ENCODE measurements at places on chromosomes 13 and 19.

- DNase-seq: no peak
These were observed 304.2 kb downstream of the COG6 start for GRCh38 chr13:39959497-39960144.

GRCh38 chr19:2567580-2567979 lies 91.7 kb downstream of the GADD45B start:
- DNase-seq: no peak

DNA sequence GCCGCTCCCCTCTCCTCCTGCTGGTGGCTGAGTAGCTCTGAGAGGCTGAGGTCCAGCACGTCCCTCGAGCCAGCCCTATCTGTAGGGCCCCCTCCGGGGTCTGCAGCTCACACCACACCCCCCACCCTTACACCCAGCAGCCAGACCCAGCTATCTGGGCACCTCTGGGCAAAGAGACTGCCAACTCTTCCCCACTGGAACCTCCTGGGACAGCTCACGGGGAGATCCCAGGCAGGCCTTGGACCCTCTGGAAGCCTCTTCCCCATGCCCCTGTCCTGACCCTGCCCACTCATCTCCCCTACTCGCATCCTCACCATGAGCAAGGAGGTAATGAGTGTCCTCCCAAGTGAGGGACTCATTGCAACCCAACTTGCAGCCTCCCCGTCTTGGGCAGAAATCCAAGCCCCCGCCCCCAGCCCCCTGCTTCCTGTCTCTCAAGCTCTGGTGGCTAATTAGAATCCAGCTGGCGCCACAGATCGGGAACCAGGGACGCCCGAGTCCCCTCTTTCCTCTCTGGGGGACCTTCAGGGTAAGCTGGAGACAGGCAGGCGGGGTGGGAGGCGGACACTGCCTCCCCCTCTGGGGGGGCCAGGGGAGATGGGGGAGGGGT lies 22.1 kb downstream of the ADGRL1 start:
- DNase-seq: no peak

DNA sequence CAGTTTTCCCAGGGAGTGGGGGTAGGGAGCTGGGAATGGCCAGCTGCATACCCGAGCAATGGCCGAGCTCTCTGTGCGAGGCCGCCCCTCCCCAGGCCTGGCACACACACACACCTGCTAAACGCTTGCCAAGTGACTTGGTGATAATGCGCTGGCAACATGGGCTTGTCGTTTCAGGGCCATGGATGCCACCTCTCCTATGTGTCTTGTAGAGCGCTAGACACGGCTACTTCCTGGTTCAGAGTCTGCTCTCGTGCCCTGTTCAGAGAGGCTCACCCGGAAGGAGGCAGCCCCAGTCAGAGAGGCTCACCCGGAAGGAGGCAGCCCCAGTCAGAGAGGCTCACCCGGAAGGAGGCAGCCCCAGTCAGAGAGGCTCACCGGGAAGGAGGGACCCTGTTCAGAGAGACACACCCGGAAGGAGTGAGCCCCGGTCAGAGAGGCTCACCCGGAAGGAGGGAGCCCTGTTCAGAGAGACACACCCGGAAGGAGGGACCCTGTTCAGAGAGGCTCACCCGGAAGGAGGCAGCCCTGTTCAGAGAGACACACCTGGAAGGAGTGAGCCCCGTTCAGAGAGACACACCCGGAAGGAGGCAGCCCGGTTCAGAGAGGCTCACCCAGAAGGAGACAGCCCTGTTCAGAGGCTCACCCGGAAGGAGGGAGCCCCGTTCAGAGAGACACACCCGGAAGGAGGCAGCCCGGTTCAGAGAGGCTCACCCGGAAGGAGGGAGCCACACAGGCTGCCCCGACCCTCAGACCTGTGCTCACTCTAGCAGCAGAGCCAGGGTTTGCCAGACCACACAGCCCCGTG lies 4.2 kb downstream of the ADPRHL1 start:
- no peak for DNase-seq

GRCh38 chr19:49685845-49686332 lies 3.5 kb upstream of the ADM5 start:
- no peak for DNase-seq

DNA sequence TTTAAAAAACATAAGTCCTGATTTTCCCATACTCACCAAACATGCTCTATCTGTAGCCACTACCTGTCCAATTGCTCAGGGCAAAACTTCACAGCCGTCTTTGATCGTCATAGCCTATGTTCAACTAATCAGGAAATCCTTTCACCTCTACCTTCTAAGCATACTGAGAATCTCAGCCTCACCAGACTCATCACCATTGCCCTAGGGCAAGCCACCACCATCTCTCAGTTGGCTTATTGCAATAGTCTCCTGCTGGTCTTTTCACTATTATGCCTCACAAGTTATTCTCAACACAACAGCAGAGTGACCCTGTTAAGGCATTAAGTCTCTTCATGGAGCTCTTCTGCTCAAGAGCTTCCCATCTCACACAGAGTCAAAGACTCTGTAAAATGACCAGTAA lies 260.4 kb upstream of the MAB21L1 start:
- DNase-seq: no peak

DNA sequence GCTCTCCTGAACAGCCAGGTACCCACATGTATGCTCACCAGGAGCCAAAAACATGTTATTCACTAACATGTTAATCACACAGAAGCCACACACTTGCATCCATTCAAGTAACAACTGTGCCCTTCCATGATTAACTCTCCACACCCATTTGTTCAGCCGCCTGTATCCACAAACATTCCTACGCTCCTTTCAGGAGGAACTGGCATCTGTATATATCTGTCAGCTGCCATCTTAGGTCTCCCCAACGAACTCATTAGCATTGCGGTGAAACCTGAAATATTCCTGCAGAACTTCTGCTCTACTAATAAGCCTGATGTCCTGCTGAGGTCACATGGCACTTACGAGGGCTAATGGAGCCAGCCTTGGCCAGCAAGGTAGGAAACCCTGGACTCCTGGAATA lies 33.0 kb downstream of the OLFM2 start:
- DNase-seq: no peak

DNA sequence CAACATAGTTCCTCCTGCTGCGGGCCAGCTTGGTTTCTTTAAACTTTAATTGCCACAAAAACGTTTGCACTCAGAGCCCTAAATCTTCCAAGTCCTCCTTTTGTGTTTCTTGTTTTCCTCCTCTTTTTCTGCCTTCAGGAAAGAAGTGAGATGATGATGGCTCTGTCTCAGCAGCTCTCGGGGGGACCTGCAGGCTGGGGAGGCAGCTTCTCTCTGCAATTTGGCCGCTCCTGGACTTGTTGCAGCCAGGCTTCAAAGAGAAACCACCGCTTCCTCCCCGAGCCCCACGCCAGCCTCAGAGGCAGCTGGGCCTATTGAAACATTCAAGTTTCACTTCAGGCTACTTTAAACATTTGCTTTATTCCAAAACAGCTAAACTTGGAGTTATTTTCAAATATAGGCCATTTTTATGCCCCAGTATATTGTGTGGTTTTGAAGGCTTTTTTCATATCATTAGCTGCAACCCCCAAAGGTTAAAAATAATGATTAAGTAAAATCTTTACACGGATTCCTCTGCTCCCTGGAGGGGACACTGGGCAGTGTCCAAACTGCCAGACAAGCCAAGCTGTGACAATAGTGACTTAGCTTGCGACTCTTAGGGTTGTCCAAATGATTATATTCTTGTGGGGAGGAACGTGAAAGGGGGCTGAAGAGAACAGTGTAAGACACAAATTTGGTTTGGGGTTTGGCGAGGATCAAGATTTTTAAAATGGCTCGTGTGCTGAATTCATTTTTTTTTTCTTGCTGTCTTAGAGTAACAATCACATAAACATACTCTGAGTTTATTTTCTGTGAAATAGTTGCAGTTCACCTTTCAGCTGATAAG lies 330.8 kb downstream of the DLEU7 start:
- DNase-seq: no peak

DNA sequence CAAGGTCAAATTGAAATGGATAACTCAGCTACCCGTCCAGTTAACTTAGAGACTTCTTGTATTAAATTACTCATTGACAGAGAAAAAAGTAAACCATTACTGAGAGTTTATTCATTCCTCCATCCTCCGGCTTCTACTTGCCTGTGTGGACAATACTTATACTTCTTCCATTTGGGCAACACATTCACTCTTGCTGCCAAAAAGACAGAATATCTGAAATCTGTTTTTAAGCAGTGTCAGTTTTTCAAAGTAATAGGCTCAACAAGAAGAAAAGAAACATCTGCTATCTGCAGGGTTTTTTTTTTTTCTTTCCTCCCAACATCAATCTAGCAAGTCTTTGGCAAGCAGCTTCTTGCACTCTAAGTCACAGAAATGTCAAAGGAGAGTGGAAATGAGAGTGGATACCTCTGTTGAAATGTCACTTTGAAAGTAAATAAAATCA lies 1142.8 kb downstream of the PCDH9 start:
- DNase-seq: no peak

DNA sequence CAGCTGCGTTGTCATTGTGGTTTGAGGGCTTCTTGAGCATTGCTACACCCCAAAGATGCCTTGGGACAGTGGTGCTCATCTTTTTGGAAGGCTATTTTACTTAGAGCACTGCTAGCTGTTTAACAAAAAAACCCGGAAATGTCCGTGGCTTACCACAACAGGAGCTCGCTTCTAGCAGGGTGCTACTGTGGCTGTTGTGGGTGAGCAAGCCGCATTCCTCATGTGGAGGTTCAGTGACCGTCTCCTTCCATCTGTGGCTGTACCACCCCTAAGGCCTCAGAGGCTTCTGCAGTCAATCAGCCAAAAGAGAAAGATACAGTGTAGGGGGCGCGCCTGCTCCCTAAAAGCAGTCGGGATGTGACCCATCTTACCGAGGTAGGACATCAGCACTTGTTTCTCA lies 1004.2 kb downstream of the UQCRFS1 start:
- no peak for DNase-seq

- no peak for DNase-seq
These were observed 27.7 kb upstream of the UBL3 start for GRCh38 chr13:29878101-29878500.

GRCh38 chr19:44789943-44790483 lies 12.3 kb downstream of the CBLC start:
- DNase-seq: no peak

DNA sequence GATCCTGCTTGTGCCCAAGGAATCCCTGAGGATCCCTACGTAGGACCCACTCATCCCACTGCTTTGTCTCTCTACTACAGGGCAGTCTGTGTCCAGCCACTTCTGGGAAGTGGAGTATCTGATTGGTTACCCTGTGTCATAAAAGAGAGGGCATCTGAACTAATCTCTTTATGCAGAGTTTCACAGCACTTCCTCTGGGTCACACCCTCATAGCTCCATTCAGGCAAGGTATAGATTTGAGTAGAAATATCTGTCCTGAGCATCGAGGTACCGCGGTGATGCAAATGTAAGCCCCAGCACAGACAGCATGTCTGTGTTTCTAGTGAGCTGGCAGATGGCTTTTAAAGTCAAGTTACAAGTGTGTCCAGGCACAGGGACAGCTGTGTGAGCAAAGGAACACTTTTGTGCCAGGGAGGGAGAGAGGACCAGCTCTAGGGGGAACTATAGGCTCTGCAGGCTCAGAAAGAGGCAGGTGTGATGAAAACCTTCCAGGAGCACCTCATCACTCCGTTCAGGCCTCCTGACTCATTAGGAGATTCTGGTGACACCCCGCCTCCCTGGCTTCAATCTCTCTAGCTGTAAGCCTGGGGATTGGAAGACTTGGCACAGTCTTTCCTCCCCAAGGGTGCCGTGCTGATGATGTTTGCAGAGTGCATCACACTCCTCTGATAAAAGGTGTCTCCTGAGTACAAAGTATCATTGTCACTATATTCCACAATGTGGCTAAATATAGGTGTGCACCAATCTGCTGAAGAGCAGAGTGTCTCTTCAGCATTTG lies 84.3 kb upstream of the UBL3 start:
- DNase-seq: no peak

DNA sequence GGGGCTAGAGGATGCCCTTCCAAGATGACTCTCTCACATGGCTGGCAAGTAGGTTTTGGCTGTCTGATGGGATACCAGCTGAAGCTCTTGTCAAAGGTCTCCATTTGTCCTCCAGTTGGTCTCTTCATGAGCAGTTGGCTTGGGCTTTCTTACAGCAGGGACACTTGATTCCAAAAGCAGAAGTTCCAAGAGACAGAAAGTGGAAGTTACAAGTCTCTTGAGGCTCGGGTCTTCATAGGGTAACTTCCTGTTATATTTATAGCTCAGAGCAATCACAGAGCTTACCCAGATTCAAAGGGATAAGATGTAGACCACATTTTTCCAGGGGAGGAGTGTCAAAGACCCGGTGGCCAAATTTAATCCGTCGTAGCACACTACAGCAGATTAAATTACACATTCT lies 440.0 kb downstream of the RFC3 start:
- DNase-seq: peak; percentile 6

DNA sequence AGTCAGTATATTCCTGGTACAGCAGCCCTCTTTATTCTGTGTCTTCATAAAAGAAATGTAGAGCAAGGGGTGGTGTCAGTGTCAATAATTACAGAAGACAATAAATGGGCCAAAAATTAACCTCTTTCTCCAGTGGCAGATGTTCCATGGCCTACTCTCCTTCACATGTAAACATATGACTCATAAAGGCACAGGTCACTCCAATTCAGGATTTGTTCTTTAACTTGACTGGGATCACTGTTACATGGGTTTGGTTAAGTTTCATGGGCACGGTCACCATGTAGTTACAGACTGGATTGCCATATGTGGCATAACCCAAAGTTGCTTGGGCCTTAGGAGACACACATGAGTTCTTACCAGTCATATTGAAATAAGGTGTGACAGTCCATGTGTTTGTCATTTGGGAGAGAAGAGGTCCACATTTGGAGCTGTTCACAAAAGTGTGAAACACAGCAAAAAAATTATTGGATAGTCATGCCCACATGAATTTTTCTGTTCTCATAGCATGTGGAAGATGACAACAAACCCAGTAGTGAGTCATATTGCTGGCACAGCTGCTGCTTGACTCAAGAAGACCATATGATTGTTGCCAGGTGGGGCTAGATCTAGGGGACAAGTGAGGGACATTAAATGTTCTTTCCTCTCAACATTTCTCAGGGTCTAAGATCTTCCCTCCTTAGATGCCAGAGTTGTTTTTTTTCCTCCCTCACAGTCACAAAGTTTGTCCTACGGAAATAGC lies 68.1 kb upstream of the HTR2A start:
- no peak for DNase-seq
